ENCODE measurements at places on chromosomes 2 and 18.
A peak's percentile ranks its signal among the peaks of the same experiment; 100 is the strongest.

GRCh38 chr18:45662468-45662867 is 47.2 kb downstream of the SLC14A2 start:
- no peak for DNase-seq

DNA sequence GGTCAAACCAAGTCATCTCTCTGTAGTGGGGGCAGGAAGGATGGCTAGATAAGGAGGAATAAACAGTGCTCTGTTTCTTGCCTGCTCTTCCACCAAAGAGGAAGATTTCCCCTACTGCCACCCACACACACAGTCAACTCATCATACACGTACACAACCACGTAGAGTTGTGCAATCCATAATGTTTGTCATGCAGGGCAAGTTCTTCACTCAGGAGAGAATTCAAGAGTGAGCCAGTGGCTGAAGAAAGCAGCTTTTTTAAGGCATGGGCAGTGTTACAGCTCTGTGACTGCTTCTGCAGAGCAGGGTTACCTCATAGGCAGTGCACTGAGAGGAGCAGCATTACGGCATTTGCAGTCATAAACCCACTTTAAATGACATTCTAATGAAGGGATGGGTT is 283.0 kb downstream of the RND3 start:
- DNase-seq = no peak

DNA sequence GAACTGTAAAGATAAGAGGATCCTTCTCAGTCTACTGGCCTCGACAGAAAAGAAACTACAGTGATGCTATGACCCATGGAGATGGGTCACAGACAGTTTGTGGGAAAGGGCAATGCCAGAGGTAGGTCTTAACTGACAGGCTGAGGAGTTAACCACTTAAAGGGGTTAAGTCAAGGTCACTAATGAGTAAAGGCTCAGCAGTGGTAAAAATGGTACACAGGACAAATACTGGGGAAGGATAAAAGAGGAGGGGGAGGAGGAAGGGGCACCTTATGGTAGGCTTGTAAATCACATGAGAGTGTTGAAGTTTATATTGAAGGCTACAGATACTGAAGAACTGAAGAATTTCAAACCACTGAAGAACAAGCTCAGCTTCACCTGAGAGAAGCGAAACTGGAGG is 9.9 kb downstream of the IER3IP1 start:
- no peak for DNase-seq

DNA sequence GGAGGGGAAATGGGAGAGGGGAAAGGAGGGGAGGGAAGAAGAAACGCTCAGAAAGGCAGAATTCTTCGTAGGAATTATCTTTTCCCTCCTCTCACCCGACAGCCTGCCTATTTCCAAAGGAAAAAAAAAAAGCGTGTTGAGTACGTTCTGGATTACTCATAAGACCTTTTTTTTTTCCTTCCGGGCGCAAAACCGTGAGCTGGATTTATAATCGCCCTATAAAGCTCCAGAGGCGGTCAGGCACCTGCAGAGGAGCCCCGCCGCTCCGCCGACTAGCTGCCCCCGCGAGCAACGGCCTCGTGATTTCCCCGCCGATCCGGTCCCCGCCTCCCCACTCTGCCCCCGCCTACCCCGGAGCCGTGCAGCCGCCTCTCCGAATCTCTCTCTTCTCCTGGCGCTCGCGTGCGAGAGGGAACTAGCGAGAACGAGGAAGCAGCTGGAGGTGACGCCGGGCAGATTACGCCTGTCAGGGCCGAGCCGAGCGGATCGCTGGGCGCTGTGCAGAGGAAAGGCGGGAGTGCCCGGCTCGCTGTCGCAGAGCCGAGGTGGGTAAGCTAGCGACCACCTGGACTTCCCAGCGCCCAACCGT is at the start of gene GAD1:
Gene GAD1, plus strand, starts transcription at position 384 of the 589 bp plus-strand sequence. CDS start 1,705 bp downstream, outside the sequence.
- peak; percentile 85 for DNase-seq

- DNase-seq = no peak
Observed at GRCh38 chr2:1366546-1367134, 46.6 kb upstream of the TPO start.

DNA sequence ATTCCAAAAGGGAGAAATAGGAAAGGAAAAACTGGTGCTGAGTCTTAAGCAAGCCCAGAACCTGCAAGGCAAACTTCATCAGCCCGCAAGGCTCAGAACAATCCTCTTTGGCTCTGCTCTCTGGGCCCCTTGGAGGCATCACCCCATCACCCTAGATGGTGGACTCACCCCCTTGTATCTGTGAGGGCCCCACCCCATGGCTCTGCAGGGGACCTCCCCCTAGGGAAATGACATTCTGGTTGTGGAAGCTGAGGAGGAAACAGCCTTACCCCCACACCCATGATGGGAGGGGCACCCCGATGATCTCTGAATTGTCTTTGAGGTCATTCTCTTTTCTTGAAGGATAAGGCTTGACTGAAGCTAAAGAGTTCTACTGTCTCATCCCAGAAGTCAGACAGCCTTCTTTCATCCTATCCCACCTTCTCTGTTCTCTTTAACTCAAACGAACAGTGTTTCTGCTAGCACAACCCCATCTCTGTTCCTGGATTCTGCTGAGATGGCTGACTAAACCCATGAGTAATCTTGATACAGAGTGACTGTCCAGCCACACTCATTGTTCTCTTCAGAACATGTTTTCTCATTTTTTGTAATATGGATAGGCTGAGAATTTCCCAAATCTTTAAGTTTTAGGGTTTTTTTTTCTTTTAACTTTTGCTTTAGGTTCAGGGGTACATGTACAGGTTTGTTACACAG is 492.1 kb upstream of the MYT1L start:
- no peak for DNase-seq

- no peak for DNase-seq
Observed at GRCh38 chr2:201433394-201433995, 17.8 kb downstream of the TRAK2 start.

Measured in mucosa of descending colon (tissue), 3 donors.